ENCODE measurements at places on chromosomes 11 and 22. TPM values are rescaled to one million over a fixed set of nuclear protein-coding genes. Genes with fewer than 3 reads are reported as not detected.

DNA sequence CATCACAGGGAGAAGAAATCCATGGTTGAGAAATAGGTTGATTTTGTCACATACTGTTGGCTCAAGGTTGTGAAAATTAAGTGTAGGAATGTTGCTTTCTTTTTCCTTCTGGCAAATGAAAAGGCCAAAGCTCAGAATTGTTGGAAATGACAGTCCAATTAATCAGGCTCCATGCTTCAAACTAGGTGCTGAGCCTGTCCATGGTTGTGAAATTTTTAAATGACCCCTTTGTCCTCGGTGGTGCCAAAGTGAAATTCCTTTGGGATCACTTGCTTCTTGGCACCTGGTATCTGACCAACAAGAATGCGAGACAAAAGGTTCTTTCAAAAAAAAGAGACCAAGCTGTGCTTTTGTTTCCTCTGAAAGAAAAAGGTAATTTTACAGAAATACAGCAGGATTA, 451.9 kb downstream of the ETS1 start:
- no peak for DNase-seq

The SCGB1C1 gene
- not detected for total RNA-seq

The OR4D5 gene
- total RNA-seq, result not detected

- no peak for DNase-seq
These were observed 1080.8 kb downstream of the BRD1 start for GRCh38 chr22:48746789-48747425.

GRCh38 chr22:27153386-27153785, 496.0 kb downstream of the MIAT start:
- DNase-seq, result no peak

GRCh38 chr11:110121204-110121603, 28.0 kb downstream of the ZC3H12C start:
- DNase-seq, result no peak

GRCh38 chr22:22986640-22987039, 83.7 kb upstream of the GNAZ start:
- no peak for DNase-seq

- DNase-seq, result no peak
These were observed 62.4 kb downstream of the TNRC6B start for GRCh38 chr22:40240160-40240559.

The ADAMTS8 gene
- 0.15 TPM for total RNA-seq

GRCh38 chr11:70952191-70952590, 300.2 kb downstream of the SHANK2 start:
- no peak for DNase-seq

The DBX1 gene
- total RNA-seq, result not detected

DNA sequence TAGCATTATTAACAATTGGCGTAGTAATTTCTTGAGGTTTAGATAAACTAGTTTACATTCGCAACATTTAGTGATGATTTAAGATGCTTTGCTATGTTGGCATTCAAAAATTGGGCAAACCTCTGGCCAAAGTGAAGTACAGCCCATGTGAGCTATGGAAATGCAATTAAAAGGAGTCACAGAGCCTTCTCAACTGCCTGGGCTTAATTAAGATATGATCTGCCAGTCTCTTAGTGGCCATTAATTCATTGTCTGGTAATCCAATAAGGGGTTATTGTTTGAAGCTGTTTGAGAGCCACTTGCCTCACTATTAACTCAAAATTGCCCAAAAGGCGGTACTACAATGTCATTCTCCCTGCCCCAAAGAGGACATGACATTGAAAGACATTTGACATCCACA, 608.9 kb downstream of the NTM start:
- no peak for DNase-seq

DNA sequence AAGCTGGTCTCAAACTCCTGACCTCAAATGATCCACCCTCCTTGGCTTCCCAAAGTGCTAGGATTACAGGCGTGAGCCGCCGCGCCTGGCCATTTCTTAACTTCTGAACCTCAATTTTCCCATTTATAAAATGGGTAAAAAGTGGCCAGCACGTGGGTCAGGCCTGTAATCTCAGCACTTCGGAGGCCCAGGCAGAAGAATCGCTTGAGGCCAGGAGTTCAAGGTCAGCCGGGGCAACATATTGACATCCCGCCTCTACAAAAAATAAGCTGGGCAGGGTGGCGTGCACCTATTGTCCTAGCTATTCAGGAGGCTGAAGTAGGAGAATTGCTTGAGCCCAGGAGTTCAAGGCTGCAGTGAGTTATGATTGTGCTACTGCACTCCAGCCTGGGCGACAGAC, 6.5 kb upstream of the DDX6 start:
- no peak for DNase-seq

DNA sequence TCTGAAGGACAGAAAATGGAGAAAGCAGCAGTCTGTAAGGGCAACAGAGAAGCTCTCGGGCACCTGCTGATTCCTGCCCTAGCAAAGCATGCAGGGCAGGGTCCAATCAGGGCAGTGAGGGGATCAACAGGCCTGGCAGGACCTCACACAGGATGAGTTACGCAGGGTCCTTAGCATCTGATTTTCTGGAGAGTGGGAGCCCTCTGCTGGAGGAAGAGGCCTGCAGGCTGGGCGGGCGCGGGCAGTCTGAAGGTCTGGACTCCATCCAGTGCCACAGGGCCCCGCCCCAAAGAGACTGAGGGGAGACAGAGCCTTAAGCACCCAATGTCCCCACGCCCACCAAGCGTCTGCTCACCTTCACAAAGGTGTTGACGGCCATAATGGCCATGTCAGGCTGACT, 28.9 kb downstream of the AP1B1 start:
- DNase-seq, result no peak

The PHF21B gene
- total RNA-seq, result 4.5 TPM

The GNB1L gene
- total RNA-seq, result 12.2 TPM

- DNase-seq, result no peak
These were observed 15.6 kb downstream of the TMEM184B start for GRCh38 chr22:38257181-38257580.

- no peak for DNase-seq
These were observed 11.2 kb downstream of the TOM1 start for GRCh38 chr22:35310556-35311550.

The DDI1 gene
- total RNA-seq, result not detected

- DNase-seq, result no peak
These were observed 465.3 kb downstream of the BRD1 start for GRCh38 chr22:49362211-49362839.

- DNase-seq, result no peak
These were observed 558.4 kb downstream of the METTL15 start for GRCh38 chr11:28666632-28667031.

GRCh38 chr11:60378354-60378753, at the start of gene MS4A7:
Gene MS4A7, plus strand, starts transcription at chr11:60378532. Its CDS starts 4,610 bp downstream, at chr11:60383142.
- no peak for DNase-seq

DNA sequence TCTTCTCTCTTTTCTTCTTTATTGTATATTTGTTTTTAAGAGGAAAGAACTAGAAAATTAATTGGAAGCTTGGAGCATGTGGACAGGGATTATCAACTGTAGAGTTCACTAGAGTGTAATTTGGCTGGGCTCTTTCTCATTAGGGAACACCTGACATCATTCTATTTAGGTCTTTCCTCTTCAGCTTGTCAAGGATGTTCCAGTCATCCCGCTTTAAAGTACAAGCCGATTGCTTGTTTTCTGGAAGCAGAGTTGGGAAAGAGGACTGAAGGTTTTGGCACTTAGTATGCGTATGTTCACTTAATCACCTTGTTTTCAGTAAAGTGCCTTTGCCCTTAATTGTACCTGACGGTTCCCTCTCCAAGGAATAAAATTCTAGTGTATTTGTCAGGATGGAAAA, 111.6 kb downstream of the WNT11 start:
- no peak for DNase-seq

DNA sequence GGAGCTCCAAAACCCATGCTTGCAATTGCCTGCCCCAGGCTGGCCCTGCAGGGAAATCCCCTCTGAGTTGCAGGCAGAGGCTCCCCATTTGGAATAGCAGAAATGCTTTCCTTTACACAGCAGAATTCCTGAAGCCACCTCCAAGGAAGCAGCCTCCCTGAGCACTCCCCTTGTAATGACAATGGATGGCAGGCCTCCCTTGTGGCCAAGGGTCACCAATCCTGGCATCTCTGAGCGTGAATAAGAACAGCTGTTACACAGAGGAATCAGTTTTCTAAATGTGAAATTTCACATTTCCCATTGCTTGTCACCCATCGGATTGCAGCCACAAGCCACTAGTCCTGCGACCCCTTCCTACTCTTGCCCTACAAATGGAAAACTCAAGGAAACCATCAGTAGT, 107.6 kb downstream of the GALNT18 start:
- DNase-seq, result no peak

DNA sequence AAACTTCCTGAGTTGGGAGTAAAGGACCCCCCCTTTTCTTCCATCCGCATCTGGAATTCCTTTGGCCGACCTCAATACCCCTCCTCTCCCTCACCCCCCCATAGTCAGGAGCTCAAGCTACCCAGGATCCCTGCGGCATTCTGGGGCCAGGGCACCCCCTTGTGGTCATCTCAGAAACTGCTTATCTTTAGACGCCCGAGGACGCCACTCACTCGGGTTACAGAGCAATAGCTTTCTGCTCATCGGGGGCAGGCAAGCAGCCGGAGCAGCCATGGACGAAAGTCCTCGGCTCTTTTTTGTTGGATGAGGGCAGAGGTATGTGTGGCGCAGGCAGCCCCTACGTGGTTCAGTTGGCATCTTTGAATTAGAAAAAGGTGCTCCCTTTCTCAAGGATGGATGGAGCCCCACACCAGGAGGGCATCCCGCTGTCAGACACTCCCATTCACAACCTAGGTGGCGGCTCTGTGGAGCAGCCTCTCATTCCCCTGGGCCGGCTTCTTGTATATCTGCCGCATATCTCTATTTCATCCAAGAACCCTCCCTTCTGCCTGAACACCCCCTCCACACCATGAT, 2.3 kb downstream of the C1QTNF5 start:
- peak; percentile 71 for DNase-seq

GRCh38 chr11:34135439-34135838, 30.0 kb downstream of the NAT10 start:
- no peak for DNase-seq

GRCh38 chr11:117177534-117178209, 871 bp upstream of the SIDT2 start:
- no peak for DNase-seq

DNA sequence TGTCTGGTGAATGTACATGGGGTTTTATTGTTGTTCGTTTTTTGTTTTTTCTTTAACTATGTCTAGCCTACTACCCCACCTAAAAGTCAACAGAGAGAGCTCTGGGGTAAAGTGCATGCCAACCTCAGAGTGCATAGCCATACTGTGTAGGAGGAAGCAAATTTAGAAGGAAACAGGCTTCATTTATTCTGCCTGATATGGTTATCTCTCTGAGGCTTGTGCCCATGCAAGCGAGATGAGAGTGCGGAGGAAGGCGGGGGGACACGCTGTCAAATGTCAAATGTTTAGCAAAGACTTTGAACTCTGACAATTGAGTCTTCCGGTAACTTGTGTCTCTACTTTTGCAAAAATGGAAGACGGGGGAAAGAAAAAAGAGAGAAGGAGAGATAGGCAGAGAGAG, 295.5 kb downstream of the ETS1 start:
- no peak for DNase-seq

The SSTR3 gene
- 0.08 TPM for total RNA-seq

The HYLS1 gene
- 32.2 TPM for total RNA-seq

GRCh38 chr11:13669544-13670488, 1.3 kb downstream of the FAR1 start:
- no peak for DNase-seq

DNA sequence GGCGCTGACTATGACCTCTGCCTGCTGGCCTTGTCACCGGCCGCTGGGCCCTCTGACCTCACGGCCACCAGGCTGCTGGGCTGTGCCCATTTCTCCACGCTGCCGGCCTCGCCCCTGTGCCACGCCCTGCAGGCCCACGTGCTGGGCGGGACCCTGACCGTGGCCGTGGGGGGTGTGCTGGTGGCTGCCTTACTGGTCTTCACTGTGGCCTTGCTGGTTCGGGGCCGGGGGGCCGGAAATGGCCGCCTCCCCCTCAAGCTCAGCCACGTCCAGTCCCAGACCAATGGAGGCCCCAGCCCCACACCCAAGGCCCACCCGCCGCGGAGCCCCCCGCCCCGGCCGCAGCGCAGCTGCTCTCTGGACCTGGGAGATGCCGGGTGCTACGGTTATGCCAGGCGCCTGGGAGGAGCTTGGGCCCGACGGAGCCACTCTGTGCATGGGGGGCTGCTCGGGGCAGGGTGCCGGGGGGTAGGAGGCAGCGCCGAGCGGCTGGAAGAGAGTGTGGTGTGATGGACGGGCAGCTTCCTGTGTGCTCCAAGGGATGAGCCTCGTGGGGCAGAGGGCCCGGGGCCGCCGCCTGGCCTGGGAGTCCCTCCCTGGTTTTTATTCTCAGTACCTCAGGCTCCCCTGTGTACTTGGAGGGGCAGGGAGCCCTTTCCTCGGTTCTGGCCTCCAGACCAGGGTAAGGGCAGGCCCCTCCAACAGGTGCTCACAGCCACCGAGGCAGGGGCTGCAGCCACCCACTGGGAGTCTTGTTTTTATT, 3.0 kb downstream of the LRFN4 start:
- DNase-seq, result no peak

- DNase-seq, result no peak
These were observed 21.3 kb upstream of the GRAMD4 start for GRCh38 chr22:46598737-46599424.

DNA sequence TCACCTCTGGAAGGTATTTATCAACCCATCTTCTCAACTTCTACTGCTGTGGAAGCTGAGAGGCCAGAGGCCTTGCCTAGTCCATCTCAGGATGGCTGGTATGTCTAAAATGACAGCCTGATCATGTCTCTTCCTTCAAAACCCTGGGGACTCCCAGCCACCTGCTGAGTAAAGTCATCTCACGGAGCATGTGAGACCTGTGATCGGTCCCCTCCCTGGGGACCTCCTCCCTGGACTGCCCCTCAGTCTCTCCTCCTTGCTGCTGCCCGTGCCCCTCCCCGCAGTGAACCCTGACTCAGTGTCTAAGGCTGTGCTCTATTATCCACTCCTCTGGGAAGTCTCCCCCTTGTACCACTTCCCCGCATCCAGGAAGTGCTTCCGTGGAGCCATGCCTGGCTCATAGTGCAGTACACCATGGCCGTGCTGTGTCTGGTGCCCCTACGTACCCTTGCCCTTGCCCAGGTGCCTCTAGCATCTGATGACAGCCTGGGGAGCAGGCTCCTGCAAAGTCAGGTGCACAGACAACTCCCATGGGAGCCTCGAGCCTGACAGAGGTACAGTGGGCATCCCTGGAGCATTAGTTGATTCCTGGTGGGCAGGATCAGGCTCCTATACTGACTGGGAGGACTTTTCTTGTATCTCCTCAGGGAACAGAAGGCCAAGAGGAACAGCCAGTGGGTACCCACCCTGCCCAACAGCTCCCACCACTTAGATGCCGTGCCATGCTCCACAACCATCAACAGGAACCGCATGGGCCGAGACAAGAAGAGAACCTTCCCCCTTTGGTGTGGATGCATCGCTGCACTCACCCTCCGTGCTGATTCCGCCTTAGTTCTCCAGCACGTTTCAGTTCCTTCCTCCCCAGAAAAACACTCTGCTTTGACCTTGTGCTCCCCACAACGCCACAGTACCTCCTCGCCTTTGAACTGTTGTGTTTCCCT, 13.8 kb downstream of the SMARCB1 start:
- no peak for DNase-seq

The CCDC73 gene
- not detected for total RNA-seq

- no peak for DNase-seq
These were observed 3.1 kb upstream of the APOBEC3D start for GRCh38 chr22:39017596-39018365.

The MS4A12 gene
- not detected for total RNA-seq

GRCh38 chr11:26112264-26112663, 219.7 kb upstream of the ANO3 start:
- no peak for DNase-seq
